ENCODE measurements at places on chromosomes 11 and 22. TPM values are rescaled to one million over a fixed set of nuclear protein-coding genes. Genes with fewer than 3 reads are reported as not detected.
A peak's percentile ranks its signal among the peaks of the same experiment; 100 is the strongest.

DNA sequence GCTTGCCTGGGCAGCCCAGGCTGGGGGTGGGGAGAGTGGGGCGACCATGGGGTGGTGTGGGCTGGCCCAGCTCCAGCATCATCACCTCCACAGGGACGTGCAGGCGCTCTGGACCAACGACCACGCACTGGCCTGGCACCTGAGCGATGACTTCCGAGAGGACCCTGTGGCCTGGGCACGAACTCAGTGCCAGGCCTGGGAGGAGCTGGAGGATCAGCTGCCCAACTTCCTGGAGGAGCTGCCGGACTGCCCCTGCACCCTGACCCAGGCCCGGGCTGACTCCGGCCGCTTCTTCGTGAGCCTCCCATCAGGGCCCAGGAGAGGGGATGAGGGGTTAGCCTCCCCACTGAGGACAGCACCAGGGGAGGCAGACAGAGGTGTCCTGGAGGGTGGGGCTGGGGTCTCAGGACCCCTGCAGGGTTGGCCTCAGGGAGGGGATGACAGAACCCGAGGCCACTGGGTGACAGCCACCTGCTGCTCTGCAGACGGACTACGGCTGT lies 3.8 kb downstream of the SUSD2 start:
- no peak for DNase-seq

DNA sequence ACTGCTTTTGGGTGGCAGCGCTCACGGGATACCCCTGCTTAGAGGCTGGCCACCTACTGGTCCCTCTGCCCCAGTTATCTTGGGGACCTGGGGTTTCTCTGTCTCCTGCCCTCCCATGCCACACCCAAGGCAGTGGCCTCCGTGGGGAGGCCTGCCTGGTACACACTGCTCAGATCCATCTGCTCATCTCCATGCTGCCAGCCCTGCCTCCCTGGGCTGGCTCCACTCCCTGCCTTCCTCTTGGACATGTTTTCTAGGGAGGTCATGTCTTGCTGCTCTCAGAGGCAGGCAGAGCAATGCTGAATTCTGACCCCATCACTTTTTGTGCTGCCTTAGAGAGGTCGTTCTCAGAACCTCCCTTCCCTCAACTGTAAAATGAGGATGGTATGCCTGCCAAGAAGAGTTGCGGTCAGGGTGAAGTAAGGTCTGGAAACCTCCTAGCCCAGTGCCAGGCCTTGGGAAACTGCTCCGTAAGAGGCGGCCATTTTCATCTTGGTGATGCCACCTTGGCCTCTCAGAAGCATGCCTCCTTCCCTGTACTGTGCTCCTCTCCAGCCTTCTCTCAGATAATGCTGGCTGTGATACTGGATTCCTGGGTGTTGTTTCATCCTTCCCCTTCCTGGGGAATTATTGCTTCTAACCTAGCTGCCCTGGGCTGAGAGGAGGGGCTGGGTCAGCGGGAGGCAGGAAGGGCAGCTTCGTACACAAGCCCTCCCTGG lies 186.4 kb upstream of the ZBED5 start:
- no peak for DNase-seq

DNA sequence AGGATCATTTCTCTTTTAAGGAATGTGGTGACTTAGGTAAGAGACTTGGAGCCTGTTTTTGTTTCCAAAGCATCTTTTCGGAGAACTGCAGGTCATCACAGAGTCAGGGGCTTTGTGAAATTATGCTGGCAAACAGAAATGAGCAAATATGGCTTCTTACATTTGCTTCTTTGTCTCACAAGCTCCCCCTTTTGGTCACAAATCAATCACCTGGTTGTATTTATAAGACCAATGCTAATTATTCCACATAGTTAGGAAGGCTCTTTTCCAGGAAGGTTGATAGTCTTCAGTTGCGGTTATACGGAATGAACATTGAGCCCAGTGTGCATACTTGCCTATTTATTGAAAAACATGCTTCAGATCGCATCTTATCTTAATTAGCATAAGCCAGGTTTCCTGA lies 34.6 kb upstream of the CEP126 start:
- DNase-seq: peak; percentile 56

- DNase-seq: peak; percentile 77
These were observed 6.8 kb upstream of the TPBGL start for GRCh38 chr11:75233754-75234172.

DNA sequence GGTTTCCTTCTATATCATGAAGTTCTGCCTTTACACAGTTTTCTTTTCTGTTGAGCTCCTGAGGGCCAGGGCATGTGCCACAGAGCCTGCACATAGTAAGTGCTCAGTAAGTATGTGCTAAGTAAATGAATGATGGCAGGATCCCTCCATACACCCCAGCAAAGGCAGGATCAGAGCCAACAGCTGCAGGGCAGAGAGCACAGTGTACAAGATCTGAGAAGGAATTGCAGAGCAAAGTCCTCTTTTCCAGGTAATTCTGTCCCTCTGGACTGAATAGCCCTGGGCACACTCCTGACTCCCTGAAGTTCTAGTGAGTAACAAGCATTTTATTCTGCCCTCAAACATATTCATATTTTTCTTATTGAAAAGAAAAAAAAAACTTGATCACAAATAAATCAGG lies 117.7 kb downstream of the GALNT18 start:
- no peak for DNase-seq

- DNase-seq: no peak
These were observed 17.5 kb downstream of the EXT2 start for GRCh38 chr11:44113018-44113417.

GRCh38 chr11:108983636-108984420 lies 319.0 kb downstream of the DDX10 start:
- DNase-seq: no peak

- DNase-seq: no peak
These were observed 68.3 kb upstream of the TSPAN18 start for GRCh38 chr11:44658506-44658850.

GRCh38 chr11:64787526-64788320 lies 9.4 kb upstream of the SF1 start:
- DNase-seq: peak; percentile 82

GRCh38 chr11:59429924-59430516 lies 3.8 kb upstream of the OR5A2 start:
- DNase-seq: peak; percentile 65

GRCh38 chr22:24486501-24486921 lies 8.6 kb upstream of the UPB1 start:
- DNase-seq: no peak

- DNase-seq: no peak
These were observed 825.7 kb downstream of the FAM181B start for GRCh38 chr11:81907996-81908395.

- DNase-seq: no peak
These were observed 10.3 kb upstream of the PHF21B start for GRCh38 chr22:45019861-45020655.

DNA sequence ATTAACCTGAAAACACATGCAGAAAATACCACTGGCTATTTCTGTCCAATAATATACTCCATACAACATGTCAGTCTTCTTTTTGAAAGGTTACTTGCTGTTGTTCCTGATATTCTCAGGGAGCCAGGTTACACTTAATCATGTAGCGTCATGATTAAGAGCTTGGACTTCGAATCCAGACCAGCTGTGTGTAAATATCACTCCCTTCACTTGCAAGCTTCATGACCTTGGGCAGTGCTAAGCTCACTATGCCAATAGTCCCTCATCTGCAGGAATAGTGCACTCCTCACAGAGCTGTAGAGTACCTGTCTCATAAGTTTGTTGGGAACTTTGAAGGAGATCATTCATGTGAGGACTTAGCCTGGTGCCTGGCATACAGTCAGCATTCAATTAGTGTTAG lies 1.9 kb downstream of the HTR3B start:
- peak; percentile 78 for DNase-seq

DNA sequence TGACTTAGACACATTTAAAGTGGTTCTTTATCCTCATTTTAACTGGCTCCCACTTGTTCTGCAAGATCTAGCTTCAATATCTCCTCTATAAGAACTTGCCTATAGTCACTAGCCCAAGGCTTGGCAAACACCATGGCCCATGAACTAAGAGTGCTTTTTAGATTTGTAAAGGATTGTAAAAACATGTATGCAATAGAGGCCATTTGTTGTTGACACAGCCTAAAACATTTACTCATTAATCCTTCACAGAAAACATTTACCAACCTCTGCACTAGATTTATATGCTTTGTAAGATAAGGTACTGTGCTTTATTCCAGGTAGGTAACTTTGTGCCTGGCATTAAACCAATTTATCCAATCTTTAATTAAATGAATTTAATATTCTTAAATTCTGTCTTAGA lies 5.5 kb downstream of the HYLS1 start:
- DNase-seq: no peak

DNA sequence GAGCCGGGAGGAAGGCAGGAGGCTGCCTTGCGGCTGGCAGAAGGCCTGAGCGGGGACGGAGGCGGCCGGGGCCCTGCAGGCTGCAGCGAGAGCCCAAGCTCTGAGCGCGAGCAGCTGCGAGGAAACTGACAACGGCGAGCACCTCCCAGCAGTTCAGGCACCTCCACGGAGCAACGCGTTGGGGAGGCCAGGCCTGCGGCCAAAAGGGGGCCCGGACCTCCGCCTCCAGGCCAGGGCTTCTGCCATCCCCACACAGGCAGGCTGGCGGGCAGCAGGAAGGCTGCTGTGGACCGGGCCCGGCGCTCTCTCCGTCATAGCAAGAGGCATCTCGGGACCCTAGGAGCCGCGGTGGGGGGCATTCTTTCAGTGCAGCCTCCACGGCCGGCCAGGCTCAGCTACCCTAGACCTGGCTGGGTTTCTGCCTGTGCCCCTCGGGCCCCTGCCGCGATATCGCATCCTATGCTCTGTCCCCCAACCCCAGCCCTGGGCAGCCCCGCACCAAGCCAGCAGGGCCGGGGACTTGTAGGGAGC lies 22.9 kb upstream of the SLC22A12 start:
- no peak for DNase-seq

GRCh38 chr11:105073456-105074165 lies 28.5 kb upstream of the CARD16 start:
- no peak for DNase-seq

DNA sequence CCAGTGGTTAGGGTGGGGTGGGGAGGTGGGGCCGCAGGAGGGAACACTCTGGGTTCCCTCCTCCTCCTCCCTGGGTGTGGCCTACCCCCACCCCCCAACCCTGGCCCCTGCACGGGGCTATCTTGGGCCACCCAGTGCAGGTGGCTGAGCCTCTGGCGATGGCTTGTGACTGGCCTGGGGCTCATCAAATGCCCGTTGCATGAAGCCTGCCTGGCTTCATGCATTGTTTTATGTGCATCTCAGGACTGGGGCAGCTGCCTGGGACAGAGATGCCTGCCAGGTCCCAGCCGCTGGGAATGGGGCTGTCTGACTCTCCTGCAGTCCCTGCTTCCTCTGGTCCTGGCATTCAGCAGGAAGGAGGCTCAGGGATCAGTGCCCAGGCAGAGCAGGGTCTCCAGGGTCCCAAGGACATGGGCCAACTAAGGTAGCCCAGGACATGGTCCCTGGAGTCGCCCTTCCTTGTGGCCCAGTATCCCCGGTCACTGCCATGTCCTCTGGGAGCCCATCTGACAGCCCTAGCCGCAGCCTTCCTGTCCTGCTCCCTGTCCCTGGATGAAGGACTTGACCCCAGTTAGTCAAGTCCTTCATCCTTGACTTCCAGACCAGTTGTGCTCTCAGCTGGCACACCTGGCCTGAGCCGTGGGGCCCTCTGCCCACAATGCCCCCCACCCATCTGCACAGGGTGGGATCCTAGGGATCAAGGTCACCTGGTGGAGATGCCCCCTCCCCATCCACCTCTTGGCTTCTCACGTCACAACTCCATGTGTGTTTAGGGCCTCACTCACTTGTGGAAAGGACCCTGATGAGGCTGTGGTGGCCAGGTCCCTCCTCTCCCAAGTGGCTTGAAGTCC lies 112.1 kb upstream of the FGF3 start:
- DNase-seq: no peak

The CCDC87 gene
- total RNA-seq: not detected

The IFITM10 gene
- total RNA-seq: not detected

The GRAP2 gene
- total RNA-seq: 17.0 TPM

The TRIM48 gene
- total RNA-seq: not detected

The USP2 gene
- 3.1 TPM for total RNA-seq

The SNX32 gene
- total RNA-seq: 0.29 TPM

The B3GAT1 gene
- not detected for total RNA-seq

The ARHGEF17 gene
- total RNA-seq: 37.4 TPM

The MYEOV gene
- total RNA-seq: not detected

The BTBD18 gene
- total RNA-seq: not detected

The RTN4R gene
- total RNA-seq: 0.92 TPM

The GRAMD1B gene
- 39.7 TPM for total RNA-seq

The MOGAT2 gene
- 11.4 TPM for total RNA-seq

The FDXACB1 gene
- not detected for total RNA-seq

The INS gene
- not detected for total RNA-seq

All from stomach (tissue), 19 donors.